ENCODE measurements at places on chromosomes 5 and 9.
A peak's percentile ranks its signal among the peaks of the same experiment; 100 is the strongest.

GRCh38 chr5:140632366-140633020, 482 bp downstream of the CD14 start:
- peak; percentile 63 for DNase-seq

GRCh38 chr5:135702191-135702590, 123.4 kb upstream of the CXCL14 start:
- no peak for DNase-seq

GRCh38 chr5:134798468-134798867, 39.9 kb downstream of the DDX46 start:
- no peak for DNase-seq

DNA sequence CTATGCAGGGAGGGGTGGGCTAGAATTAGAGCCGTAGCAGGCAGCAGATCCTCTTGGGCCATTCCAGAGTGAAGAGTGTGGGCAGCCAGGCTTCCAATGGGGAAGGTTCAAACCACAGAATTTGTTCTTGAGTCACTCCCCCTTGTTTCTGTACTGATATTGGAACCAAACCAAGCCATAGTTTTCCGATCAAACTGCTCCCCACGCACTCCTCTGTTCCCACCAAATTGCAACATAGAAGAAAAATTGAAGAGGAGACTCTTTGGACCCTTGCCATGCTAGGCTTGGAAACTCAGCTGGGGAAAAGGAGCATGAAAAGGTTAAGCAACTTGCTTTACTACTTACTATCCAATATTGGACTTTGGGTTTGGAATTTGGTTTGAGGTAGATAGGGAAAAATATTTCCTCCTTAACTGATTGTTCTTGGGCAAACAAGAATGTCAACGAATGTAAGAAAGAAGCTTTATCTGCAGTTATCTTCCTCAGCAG, 165.8 kb upstream of the NR3C1 start:
- no peak for DNase-seq

DNA sequence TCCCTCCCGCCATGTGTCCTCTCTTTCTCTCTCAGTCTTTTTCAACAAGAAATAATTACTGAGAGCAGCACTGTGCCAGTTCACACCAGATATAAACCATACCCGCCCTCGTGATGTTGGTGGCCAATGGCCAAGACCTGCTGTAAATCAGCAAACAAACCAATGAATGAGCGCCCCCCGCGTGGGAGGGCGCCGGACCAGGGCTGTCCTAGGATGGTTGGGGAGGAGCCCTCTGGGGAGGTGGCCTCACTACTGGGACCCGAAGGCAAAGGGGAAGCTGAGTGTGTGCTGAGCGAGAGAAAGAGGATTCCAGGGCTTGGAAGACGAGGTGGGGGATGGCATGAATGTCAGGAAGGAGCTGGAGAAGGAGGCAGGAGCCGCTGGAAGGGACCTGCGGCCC, 51.2 kb upstream of the BARHL1 start:
- no peak for DNase-seq

DNA sequence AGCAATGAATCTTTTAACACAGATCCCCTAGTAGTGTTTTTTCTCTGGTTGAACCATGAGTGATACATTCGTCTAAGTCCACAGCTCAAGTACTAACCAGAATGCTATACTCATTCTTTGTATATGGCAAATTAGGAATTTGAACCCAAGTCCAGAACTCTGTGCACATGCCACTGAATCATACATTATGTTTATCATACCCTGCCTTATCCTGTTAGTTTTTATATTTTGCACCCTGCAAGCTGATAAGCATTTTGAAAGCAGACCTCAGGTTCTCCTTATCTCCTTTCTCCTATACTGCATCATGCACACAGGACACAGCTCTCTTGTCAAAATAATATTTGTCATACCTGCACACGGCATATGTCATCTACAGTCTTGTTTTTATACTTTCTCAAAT, 54.6 kb upstream of the ELL2 start:
- DNase-seq = no peak

DNA sequence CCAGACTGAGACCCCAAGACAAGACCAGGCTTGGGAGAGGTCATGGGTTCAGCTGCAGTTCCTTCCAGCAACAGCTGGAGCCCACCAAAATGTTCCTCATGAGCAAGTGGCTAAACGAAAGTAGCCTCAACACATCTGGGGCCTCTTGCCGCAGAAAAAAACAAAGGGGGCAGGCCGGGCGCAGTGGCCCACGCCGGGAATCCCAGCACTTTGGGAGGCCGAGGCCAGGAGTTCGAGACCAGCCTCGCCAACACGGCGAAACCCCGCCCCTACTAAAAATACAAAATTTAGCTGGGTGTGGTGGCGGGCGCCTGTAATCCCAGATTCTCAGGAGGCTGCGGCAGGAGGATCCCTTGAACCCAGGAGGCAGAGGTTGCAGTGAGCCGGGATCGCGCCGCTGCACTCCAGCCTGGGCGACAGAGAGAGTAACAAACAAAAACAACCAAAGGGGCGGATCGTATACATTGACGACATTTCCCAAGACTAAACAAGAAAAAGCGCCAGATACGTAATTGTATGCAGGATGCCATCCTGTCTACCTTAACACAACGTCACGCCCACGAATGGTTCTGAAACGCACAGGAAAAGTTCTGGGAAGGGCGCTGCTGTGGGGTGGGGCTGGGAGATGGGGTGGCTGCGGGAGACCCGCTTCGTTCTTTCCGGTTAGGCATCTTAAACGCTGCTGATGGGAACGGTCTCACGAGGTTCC, 1.7 kb downstream of the INPP5E start:
- DNase-seq = peak; percentile 31

DNA sequence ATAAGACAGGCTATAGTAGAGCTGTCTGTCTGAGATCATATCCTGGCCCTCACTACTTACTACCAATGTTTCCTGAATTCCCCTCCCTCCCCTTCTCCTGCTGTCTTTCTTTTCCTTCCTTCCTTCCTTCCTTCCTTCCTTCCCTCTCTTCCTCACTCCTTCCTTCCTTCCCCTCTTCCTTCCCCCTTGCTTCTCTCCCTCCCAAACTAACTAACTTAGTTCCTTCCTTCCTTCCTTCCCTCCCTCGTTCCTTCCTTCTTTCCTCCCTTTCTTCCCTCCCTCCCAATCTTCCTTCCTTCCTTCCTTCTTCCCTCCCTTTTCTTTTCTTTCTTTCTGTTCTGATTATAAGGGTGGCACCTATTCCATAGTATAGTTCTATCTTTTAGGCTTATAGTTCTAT, 150.0 kb upstream of the GDNF start:
- DNase-seq = no peak

- no peak for DNase-seq
Measured at GRCh38 chr5:140365941-140366340, 5.9 kb downstream of the SLC4A9 start.

DNA sequence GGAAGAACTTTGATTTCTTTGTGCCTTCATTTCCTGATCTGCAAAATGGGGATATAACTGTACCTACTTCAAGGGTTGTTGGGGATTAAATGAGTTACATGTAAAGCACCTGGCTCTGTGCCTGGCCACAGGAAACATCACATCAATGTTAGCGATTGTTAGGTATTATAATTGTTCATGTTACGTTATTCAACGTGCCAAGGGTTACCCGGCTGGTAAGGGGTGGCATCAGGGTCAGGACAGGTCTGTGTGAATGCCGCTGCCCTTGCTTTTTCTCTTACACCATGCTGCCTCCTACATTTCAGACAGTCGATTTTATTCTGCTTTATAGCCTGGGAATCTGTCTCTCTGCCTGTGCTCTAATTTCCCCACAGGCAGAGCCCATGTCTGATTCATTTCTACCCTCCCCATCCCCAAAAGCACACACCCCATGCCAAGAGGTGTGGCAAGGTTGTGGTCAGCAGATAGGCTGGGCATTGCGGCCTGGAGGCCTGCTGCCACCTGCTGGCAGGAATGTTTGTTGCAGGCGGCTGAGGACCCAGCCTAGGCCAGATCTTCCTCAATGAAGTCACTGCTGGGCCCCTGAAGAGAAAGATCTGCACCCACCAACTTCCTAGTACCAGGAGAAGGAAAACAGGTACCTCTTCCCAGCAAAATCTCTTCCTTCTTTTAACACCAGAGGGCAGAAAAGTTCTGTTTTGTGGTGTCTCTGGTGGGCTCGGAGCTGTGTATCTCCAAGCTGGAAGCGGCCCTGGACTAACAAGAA, 5.3 kb downstream of the ANKS6 start:
- peak; percentile 96 for DNase-seq

Data from EL (cell line).